ENCODE measurements at places on chromosomes 4 and X.
A peak's percentile ranks its signal among the peaks of the same experiment; 100 is the strongest.

DNA sequence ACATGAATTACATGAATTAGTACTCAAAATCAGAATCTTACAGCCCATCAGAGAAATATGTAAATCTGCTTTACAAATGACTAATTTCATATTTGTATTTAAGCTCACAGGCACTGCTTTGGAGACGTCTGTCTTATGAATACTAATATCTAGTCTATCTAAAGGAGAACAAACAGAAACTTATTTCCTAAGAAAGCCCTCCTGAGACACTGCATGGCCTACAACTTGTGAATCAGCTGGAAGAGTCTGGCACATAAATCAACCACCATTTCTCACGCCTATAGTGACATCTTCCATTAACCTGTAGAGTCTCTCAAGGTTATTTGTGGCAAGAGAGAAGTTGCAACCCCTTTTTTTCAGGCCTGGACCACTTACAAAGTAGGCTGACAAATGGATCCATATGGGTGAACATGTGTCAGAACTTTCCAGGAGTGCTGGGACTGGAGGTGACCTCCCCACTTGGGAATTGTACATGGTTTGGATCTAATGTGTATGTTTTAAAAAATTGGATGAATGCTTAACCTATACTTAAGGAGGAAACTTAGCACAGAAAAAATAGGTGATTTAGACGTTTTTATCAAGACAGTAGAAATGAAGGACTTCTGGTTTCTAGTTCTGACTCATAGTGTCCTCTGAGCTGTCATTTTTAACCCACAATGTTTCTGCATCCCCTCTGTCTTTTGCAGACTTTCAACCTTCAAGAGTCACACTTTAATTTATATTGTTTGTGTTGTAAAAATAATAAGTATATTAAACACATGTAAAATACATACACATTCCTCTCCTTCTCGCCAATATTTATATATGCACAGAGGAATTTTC lies 83.2 kb upstream of the ARHGAP24 start:
- no peak for DNase-seq

- DNase-seq: no peak
Observed at GRCh38 chrX:19920945-19921344, 33.5 kb upstream of the SH3KBP1 start.

GRCh38 chr4:24497221-24497620 lies 87.1 kb downstream of the DHX15 start:
- DNase-seq: peak; percentile 5

DNA sequence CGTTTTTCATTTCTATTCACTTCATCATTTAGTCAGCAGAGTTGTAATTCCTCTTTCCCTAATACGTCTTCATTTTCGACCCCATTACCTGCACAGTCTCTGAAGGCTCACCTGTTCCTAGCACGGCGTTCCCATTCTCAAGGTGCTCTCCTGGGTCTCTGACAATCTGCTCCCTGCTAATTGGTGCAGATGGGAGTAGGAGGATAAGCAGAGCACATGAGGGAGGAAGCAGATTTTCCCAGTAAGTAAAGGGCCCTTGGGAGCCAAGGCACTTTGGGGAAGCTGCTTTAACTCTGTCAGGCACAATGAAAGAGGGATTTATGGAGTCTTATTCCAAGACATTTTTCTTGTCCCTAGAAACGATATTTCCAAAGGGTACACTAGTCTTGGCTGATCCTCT lies 466.4 kb downstream of the STIM2 start:
- no peak for DNase-seq

DNA sequence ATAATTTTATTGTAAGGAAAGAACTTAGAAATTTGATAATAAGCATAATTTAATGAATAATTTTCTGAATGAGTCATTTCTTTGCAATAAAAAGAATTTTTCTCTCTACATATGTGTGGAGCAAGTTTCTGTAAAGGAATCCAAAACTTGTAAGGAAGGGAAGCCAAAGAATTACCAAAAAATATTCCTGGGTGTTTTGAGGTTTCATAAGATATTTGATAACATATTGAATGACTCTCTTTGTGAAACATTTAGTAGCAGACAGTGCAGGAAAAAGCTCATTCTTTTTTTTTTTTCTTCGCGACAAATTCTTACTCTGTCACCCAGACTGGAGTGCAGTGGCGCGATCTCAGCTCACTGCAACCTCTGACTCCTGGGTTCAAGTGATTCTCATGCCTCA lies 469.0 kb upstream of the MAGEB2 start:
- DNase-seq: no peak

GRCh38 chr4:39435659-39436563 lies 22.8 kb downstream of the RPL9 start:
- DNase-seq: no peak

DNA sequence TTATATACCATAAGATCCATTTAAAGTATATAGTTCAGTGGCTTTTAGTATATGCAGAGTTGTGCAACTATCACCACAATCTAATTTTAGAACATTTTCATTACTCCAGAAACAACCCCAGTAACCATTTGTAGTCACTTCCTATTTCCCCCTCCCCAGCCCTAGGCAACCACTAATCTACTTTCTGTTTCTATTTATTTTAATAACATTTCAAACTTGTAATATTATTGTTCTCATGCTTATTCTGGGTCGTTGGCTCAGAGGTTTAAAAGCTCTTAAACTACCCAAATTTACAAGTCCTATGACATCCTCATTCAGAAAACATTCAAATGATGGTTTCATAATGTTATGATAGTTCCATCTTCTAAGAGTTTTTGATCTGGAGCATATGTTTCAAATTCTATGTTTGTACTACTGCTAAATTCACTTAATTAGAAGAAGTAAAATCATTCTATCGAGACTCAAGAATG lies 18.4 kb downstream of the XIAP start:
- DNase-seq: peak; percentile 63

- DNase-seq: no peak
Observed at GRCh38 chr4:178632415-178632814, 1190.2 kb upstream of the AGA start.

DNA sequence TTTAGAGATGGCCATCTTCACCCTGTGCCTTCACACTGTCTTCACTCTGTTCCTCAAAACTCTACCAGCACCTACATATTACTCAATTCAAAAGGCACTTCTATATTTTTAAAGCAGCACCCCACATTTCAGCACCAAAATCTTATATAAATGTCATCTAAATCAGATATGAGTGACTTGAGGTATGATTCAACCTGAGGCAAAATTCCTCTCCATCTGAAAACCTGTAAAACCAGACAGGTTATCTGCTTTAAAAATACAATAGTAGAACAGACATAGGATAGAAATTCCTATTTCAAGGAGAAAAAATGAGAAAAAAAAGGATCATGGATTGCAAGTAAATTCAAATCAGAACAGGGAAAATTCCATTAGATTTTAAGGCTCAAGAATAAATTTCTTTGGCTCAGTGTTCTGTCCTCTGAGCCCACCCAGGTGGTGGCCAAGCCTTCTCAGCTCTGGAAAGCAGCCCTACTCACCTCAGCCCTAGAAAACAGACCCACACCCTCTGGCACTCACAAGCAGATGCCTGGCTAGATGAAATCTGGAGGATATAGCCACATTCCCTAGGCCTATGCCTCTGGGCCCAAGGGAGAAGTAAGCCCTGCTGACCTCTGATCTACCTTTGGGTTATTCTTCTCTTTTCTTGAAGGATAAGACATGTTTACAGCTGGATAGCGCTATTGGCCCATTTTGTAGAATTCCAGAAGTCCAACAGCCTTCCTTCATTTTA lies 240.4 kb upstream of the ZCCHC13 start:
- DNase-seq: no peak

DNA sequence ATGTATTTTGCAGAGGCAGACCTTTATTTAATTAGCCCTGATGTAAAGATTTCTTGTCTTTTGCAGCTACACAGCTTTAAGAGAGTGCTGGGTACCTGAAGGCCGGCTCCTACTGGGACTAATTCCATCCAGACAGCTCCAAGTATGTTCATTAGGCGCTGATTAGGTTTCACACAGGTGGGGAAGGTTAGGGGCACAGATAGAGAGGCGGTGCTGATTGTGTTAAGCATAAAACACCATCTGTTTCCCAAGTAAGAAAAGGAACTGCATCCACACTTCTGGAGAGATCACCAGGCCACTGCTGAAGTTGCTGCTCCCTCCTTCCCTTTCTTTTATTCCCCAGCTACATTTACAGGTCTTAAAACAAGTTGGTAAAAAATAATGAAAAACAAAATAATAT lies 349.5 kb downstream of the ZIC3 start:
- no peak for DNase-seq

GRCh38 chr4:123017636-123018395 lies 95.4 kb upstream of the NUDT6 start:
- DNase-seq: no peak

- DNase-seq: no peak
Observed at GRCh38 chr4:17515445-17516407, 761 bp downstream of the CLRN2 start.

DNA sequence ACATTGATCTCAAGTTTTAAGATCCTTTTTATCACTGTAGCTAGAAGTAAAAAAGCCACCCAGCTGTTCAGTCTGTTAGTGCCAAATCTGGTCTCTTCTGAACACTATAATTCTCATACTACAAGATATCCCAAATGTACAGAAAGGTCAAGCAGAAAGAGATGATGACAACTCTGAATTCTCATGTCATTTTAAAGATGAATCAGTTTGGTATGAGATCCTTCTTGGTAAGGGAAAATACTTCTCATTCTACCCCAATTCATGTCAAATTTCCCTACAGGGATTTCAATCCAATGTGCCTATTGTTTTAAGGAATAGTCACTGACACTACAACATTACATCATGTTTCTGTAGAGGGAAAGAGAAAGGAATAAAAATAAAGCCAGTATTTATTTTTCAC lies 184.5 kb downstream of the CPEB2 start:
- DNase-seq: no peak

- no peak for DNase-seq
Observed at GRCh38 chr4:40425799-40426574, 90.9 kb downstream of the CHRNA9 start.

GRCh38 chr4:138912704-138913340 lies 102.8 kb upstream of the NOCT start:
- DNase-seq: no peak

DNA sequence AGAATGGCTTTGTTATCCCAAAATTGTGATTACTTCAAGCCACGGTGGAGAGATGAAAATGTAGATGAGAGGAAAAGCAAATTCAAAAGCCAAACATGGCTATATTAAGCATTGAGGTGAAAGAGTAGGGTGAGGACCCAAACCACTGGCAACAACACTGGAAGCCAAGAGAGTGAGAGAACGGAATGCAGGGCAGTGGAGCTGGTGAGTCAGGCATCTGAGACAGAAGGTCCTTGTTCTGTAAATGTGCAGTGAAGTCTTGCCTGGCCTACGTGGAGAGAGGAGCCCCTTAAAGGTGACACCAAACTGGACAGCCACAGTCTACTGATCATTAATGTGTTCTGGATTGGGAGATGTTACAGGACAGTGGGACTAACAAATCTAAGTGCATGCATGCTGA lies 22.8 kb upstream of the SEC24B start:
- DNase-seq: no peak

GRCh38 chrX:149453906-149454822 lies 50.9 kb downstream of the IDS start:
- no peak for DNase-seq

- no peak for DNase-seq
Observed at GRCh38 chr4:139633661-139634060, 32.0 kb upstream of the MGST2 start.

DNA sequence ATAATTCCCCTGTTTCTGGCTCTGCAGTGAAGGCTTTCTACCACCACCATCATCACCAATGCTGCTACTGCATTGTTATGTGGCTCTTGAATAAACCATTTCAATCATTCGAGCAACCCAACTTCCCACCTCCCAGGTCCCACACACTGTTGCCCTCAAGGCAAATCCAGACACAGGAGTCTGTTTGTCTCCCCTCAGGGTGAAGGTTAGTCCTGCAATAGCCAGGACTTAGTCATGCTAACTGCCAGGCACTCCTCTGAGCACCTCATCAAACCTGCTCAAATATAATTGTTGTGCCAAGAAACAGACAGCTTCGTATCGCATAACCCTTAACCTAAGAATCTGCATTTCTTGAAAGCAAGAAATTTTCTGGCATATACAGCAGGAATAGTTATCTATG lies 213.2 kb downstream of the KDR start:
- no peak for DNase-seq

GRCh38 chrX:41759817-41760216 lies 35.8 kb downstream of the GPR82 start:
- peak; percentile 65 for DNase-seq

DNA sequence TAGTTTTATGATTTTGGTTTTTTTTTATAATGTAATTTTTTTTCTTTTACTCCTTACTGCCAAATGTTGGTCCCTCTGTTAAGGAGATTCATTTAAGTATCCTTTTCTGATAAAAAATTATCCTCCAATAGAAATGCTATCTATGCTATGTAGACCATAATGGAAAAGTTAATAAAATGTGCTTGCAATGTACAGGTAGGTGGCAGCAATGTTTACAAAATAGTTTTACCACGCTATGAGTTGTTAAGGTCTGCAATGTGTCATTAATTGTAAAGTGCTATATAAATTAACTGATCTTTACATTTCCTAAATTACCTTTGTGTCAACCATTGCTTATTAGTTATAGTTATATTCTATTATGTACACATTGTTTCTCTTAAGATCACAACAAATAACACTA lies 3.8 kb upstream of the CENPC start:
- DNase-seq: peak; percentile 59

DNA sequence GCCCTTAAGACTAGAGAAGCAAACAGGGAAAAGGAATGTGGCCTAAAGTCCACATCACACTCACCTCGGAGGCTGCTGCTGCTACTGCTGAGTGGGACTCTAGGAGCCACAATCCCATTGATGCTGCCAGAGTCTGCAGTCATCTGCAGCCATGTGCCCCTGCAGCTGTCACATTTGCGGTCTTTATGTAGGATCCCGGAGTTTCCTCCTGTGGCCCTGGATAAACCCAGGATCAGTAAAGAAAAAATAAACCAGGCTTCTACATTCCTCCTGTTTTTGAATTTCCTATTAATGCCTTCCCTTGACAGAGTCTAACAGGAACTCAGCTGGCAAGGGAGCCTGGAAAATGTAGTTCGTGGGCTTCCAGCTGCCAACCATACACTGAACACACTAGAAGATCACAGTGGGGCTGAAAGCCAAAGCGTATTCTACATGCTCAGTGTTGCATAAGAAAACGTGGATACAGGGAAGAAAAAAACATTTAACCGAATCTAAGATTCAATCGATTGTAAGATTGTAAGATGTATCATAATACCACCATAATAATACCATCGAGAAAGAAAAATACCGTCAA lies 10.3 kb upstream of the PHEX start:
- no peak for DNase-seq

GRCh38 chr4:75741027-75741426 lies 16.6 kb downstream of the USO1 start:
- DNase-seq: no peak

DNA sequence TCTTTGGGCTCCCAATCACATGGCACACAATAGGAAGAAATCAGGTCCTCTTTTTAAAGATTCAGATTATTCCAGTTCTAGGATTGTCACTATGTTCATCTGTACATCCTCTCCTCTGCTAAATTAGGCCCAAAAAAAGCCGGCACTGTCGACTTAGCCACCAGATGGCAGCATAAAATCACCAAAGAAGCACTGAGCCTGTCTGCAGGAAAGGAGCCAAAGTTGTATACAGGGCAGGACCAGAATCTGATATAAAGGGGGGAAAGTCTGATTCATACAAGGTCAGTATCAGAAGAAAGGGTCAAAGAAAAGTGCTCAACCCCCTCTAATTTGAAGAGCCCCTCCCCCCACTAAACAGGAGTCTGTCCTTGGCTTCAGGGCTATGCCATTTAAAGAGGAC lies 292.5 kb downstream of the CHIC1 start:
- DNase-seq: peak; percentile 54
